Bronchial epithelial cell (primary cell): ENCODE measurements at places on chromosomes 16 and 17.

DNA sequence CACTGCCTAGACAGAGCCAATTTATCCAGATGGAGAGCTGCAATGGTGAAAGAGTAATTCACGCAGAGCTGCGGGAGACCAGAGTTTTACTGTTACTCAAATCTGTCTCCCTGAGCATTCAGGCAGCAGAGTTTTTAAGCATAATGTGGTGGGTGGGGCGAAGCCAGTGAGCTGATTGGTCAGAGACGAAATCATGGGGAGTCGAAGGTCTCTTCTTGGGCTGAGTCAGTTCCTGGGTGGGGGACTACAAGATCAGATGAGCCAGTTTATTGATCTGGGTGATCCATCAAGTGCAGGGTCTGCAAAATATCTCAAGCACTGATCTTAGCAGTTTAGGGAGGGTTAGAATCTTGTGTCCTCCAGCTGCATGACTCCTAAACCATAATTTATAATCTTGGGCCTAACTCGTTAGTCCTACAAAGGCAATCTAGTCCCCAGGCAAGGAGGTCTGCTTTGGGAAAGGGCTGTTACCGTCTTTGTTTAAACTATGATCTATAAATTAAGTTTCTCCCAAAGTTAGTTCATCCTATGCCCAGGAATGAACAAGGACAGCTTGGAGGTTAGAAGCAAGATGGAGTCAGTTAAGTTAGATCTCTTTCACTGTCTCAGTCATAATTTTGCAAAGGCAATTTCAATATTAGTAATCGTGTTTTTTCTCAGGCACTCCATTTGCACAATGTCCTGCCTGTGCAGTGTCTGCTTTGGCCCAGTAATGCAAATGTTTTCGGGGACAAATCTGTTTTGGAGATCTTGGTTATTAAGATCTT lies 27.0 kb downstream of the PIGL start:
- no peak for DNase-seq

DNA sequence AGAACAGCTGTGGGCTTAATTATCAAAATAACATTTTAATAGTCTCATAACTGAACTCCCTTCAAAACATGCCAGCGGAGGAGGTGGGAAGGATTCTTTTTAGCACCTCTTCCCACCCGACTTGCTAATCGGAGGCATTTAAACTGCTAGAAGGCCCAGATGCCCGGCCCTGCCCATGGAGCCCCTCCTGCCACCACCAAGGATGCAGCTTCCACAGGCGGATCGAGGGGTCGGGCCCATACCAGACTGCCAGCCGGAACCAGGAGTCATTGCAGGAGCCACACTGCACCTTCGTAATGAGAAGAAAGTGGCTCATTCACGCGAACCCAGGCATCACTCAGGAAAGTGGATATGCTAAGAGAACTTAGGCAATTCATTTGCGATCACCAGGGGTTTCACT lies 201.2 kb downstream of the C16orf78 start:
- no peak for DNase-seq

DNA sequence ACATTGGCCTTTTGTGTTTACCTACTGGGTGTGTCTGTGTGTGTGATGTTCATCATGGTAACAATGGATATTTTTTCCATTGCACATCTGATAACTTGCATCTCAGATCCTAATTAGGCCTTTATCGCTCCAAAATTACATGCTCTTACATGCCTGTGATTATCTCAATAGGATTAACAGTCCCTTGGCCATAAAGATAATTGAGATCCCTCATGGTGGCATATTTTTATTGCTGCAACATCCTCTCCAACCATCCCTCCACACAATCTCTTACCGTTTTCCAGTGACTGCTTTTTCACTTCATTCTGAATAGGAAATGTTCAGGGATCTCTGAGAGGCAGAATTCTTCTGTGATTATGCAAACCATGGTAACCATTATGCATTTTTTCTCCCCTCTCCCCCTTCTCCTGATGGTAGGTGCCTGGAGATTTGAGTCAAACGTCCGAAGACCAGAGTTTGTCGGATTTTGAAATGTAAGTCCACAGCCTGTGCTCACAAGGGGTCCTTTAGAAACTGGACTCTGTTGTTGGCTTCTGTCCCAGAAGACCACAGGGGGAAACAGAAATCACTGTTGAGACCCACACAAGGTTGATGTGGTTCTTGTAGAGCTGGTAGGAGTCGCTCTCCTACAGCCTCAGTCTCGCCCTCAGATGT lies 405.5 kb downstream of the CPPED1 start:
- DNase-seq: no peak

GRCh38 chr17:73050797-73051196 lies 41.7 kb downstream of the SLC39A11 start:
- DNase-seq: no peak

GRCh38 chr17:7809086-7809790 lies 24.8 kb upstream of the KDM6B start:
- DNase-seq: peak; percentile 90

GRCh38 chr16:72419638-72420037 lies 247.7 kb upstream of the PMFBP1 start:
- DNase-seq: no peak

GRCh38 chr17:60352569-60352968 lies 39.4 kb downstream of the USP32 start:
- no peak for DNase-seq

DNA sequence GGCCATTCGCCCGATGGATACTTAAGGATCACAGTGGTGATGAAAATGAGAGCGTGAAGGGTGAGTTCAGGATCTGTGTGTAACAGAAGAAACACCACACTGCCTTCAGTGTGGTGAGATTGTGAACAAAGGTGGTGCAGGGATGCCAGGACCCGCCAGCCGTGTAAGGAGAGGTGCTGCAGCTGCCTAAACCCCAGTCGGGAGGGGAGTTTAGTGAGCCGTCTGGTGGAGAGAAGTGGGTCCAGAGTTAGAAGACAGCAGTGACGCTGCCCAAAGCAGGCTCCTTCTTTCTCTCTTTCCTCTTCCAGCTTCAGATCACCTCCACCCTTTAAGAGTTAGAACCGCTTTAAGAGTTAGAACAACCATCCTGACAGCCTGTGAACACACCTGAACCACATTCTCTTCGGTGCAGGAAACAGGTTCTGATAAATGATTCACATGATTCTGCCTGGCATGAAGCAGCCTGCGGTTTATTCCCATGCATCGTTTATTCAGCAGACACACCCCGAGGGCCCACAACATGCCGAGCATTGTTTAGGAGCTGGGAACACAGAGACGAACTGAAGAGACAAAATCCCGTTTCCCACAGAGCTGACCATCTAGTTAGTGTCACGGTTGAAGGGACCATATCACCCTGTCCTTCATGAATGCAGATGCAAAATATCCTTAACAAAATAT lies 84.0 kb upstream of the DNAH17 start:
- DNase-seq: peak; percentile 89

- DNase-seq: no peak
Measured at GRCh38 chr16:69351309-69352027, at the start of gene TMED6. Gene TMED6 (minus strand): TSS chr16:69351786. CDS start chr16:69351753, 33 bp downstream.

- no peak for DNase-seq
Measured at GRCh38 chr16:79547085-79547484, 53.5 kb downstream of the MAF start.

GRCh38 chr16:69859105-69859989 lies 91.8 kb upstream of the CLEC18A start:
- peak; percentile 42 for DNase-seq

- no peak for DNase-seq
Measured at GRCh38 chr16:15807603-15808009, 49.2 kb downstream of the MYH11 start.

- DNase-seq: peak; percentile 52
Measured at GRCh38 chr16:4328046-4328781, 12.3 kb downstream of the GLIS2 start.

- peak; percentile 68 for DNase-seq
Measured at GRCh38 chr17:45248132-45248957, 13.5 kb downstream of the SPATA32 start.

DNA sequence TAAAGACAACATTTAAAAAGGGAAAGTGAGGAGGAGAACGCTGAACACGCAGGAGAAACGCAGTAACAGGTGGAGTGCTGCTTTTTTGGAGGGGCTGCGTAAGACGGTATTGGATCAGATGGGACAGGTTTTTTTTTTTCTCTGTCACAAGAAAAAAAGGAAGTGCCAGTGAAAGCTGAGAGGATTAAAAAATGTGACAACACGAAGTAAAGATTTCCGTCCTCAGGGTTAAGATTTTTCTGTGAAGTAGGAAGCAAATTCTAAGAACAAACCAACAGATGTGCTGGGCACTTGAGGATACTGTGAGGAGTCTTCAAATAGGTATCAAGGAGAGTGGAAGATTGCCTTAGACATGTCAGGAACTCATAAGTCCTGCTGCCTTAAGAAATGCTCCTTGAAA lies 5.8 kb upstream of the ABCA9 start:
- no peak for DNase-seq

GRCh38 chr17:63486317-63487013 lies 9.6 kb downstream of the ACE start:
- no peak for DNase-seq

GRCh38 chr16:85754413-85754812 lies 3.5 kb upstream of the C16orf74 start:
- no peak for DNase-seq

GRCh38 chr16:31085873-31086628 lies 2.7 kb downstream of the PRSS53 start:
- no peak for DNase-seq

- peak; percentile 20 for DNase-seq
Measured at GRCh38 chr17:28317966-28318758, 838 bp upstream of the TMEM97 start.

- DNase-seq: no peak
Measured at GRCh38 chr17:72092710-72093322, 28.0 kb upstream of the SOX9 start.

DNA sequence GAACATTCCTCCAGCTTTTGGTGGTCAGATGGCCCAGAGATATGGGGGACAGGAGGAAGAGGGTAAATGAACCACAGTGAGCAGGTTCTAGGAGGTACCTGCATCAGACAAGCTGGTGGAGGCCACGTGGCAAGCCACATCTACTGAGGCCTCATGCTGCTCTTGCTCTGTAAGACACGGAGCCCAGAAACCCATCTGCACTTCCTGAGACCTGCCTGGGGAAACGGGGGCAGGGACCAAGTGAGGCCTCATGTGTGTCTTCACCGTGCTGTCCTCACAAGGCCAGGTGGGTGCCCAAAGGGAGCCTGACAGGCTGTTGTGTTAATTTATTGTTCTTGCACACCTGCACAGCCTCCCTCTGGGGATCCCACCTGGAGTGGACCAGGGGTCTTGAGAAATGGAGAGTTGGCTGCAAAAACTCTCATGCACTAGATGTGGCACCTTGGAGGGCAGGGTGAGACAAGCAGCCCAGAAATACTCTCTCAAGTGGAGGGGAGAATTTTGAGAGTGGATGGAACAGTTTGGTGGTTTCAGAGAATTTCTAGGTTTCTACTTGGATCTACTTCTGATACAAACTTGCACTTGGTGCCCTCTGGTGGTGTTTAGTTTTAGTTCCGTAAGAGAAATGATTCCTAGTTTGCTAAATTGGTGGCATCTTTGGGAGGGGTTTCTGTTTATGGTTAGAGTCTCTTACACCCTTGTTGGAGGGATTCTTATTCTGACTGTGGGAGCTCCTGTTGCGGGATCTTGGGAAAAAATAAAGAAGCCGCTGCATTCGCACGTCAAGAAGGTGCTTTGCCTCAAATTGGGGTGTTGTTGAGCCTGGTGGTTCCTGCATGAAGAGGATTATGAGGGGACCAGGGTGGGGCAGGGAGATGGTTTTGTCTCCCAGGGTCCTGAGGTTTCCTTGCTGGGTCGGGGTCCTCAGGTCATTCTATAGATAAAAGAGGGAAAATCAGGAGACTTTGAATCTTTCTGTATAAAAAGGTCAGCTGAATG lies 47.5 kb downstream of the SLC6A2 start:
- peak; percentile 60 for DNase-seq

GRCh38 chr16:12147681-12148080 lies 171.1 kb downstream of the SNX29 start:
- DNase-seq: no peak

- DNase-seq: no peak
Measured at GRCh38 chr16:51821527-51821926, 670.5 kb upstream of the SALL1 start.

- no peak for DNase-seq
Measured at GRCh38 chr17:46182961-46183360, 10.3 kb downstream of the KANSL1 start.

- no peak for DNase-seq
Measured at GRCh38 chr17:4309897-4310296, 46.1 kb upstream of the ANKFY1 start.

- DNase-seq: peak; percentile 97
Measured at GRCh38 chr16:67961551-67961957, 6.9 kb downstream of the SLC12A4 start.

DNA sequence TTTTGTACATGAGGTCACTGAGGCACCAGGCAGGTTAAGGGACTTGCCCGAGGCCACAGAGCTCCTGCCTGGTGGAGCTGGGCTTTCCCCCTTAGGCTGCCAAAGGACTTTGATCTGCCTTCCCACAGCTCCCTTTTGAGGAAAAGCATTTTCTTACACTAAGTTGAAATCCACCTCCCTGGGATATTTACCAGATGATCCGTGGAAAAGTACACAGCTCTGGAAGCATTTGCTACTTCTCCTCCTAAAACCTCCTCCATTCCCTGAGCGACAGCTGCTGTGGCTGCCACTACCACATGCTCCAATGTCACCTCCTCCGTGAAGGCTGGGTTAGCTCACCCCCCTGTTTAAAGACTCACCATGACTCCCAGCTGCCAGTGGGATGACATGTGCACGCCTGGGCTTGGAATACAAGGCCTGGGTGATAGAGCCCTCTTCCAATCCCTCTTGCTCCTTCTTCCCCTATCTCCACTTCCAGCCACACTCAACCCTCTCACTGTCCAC lies 1.2 kb upstream of the MPRIP start:
- peak; percentile 61 for DNase-seq

GRCh38 chr17:16456742-16457316 lies 35.2 kb downstream of the LRRC75A start:
- no peak for DNase-seq

- DNase-seq: no peak
Measured at GRCh38 chr16:65816556-65816955, 549.9 kb upstream of the CDH5 start.

- DNase-seq: no peak
Measured at GRCh38 chr17:45384789-45385262, 47.8 kb downstream of the ARHGAP27 start.

- no peak for DNase-seq
Measured at GRCh38 chr16:14366447-14366846, 263.6 kb downstream of the PARN start.

- no peak for DNase-seq
Measured at GRCh38 chr16:49019831-49020230, 261.8 kb downstream of the CBLN1 start.

DNA sequence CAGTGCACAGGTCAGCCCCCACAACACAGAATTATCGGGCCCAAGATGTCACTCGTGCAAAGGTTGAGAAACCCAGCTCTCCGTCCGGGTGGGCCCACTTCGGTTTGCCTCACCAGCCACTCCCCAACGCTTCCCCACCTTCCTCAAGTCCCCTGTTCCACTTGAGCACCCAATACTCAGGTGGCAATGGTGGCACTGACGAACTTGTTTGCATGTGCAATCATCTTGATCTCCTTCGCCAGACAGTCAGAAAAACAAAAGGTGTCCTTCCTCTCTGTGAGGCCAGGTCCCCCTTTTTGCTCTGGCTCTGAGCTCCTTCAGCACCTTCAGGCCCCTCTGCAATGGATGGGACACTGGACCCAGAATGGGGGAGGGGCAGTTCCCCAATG lies 3.7 kb downstream of the GGA2 start:
- DNase-seq: no peak
